ENCODE measurements at places on chromosomes 11 and 22. TPM values are rescaled to one million over a fixed set of nuclear protein-coding genes. Genes with fewer than 3 reads are reported as not detected.

DNA sequence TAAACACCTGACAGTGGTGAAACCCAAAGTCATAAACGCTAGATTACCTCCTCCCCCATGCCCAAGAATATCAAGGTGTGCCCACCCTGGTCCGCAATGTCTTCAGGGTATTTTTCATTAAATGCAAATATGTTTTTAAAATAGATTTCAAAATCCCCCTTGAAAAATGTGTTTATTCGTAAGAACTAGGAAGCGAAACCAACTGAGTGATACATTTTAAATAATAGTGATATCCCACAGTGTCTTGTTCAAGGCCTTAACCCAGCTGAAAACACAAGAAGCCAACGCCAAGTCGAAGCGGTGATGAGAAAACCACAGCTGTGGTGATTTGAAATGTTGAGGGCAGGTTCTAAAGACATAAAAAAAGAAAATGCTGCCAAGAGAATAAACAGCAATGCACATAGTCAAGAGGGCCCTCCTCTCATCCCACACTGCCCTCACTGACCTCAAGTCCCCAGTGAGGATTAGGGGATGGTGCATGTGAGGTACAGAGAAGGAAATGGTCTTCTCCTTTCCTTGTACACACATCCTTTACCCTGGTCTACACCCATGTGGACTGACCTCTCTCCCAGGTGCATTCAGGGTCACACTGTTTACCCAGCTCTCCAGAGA, 25.5 kb downstream of the KCNJ1 start:
- H3K36me3 ChIP-seq, result no peaks in the 10 kb centered on the region
- DNase-seq, result no peak
- no peaks in the 10 kb centered on the region for H3K27me3 ChIP-seq
- no peak overlapping the region for H3K4me3 ChIP-seq
- H3K27ac ChIP-seq, result peak overlapping the region; percentile 67
- peaks cover 31% of the 10 kb centered on the region for H3K4me1 ChIP-seq

DNA sequence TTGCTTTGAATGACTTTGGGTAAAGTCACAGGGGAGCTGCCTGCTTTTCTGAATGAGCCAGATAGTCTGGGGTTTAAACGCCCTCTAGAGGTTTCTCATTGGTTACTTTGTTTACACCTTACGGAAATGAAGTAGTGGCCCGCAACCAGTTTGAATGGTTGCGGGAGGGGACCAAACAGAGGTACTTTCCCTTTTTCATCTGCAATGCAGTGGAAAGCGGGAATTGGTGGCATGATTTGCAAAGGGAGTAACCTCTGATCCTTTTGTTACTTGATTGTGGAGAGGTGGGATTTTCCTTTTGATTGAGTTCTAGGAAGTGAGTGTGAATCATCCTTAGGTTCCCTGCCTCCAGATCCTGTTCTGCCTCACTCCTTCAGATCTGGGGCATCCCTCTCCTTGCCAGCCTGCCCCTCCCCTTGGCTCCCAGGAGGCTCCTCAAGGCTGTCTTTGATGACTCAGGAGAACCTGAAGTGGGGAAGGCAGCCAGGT, 15.9 kb upstream of the GLYATL1 start:
- H3K27ac ChIP-seq, result no peak overlapping the region
- no peaks in the 10 kb centered on the region for H3K36me3 ChIP-seq
- H3K27me3 ChIP-seq, result peaks cover 4% of the 10 kb centered on the region
- no peak for DNase-seq
- H3K4me3 ChIP-seq, result no peak overlapping the region

GRCh38 chr11:68946416-68947090, 34.2 kb downstream of the MRGPRD start:
- no peak overlapping the region for H3K27ac ChIP-seq
- H3K27me3 ChIP-seq, result peaks cover 8% of the 10 kb centered on the region
- no peaks in the 10 kb centered on the region for H3K36me3 ChIP-seq
- DNase-seq, result peak; percentile 35

DNA sequence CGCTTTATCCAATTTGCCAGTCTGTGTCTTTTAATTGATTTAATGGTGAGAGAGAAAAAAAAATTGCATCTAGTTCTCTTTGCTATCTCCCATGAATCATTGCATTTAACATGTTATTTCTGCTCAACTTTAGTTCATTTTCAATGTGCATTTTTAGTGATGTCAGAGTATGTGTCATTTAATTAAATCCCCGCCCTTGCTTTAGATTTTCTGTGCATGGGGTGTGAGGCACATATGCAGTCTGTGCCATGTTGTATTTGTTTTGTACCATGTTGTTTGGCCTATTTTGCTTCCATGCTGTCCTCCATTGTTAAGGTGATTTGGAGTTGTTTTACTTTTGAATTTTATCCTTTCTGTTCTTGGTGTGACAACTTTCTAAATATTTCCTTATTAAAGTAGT, 8.3 kb upstream of the NCR3LG1 start:
- H3K27me3 ChIP-seq, result no peaks in the 10 kb centered on the region
- H3K36me3 ChIP-seq, result no peaks in the 10 kb centered on the region
- no peak overlapping the region for H3K4me3 ChIP-seq

DNA sequence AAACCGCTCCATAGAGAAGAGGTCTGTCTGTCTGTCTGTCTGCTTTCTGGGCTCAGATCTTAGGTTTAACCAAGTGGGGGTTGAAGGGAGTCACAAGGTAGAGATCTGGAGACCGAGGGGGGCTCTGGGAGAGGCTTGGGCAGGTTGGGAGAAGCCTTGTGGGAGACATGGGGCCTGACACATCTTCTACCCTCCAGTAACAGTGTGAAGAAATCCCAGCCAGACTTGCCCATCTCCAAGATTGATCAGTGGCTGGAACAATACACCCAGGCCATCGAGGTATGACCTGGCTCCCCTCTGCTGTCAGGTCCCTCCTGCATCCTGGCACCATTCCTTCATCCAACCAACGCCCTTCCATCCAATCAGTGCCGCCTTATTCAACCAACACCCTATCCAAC, 7.4 kb downstream of the PRR33 start:
- H3K27me3 ChIP-seq, result no peaks in the 10 kb centered on the region
- H3K4me1 ChIP-seq, result peaks cover 30% of the 10 kb centered on the region

- peaks cover 53% of the 10 kb centered on the region for H3K4me1 ChIP-seq
- H3K27me3 ChIP-seq, result no peaks in the 10 kb centered on the region
- no peak overlapping the region for H3K4me3 ChIP-seq
- H3K27ac ChIP-seq, result peak overlapping the region; percentile 2
- no peaks in the 10 kb centered on the region for H3K36me3 ChIP-seq
- no peak for DNase-seq
These were observed 24.4 kb downstream of the SREBF2 start for GRCh38 chr22:41857155-41857859.

- peaks cover 16% of the 10 kb centered on the region for H3K4me1 ChIP-seq
- H3K27me3 ChIP-seq, result no peaks in the 10 kb centered on the region
- H3K36me3 ChIP-seq, result no peaks in the 10 kb centered on the region
- peak overlapping the region; percentile 80 for H3K27ac ChIP-seq
- no peak overlapping the region for H3K4me3 ChIP-seq
These were observed 35.0 kb upstream of the SORL1 start for GRCh38 chr11:121417055-121417551.

DNA sequence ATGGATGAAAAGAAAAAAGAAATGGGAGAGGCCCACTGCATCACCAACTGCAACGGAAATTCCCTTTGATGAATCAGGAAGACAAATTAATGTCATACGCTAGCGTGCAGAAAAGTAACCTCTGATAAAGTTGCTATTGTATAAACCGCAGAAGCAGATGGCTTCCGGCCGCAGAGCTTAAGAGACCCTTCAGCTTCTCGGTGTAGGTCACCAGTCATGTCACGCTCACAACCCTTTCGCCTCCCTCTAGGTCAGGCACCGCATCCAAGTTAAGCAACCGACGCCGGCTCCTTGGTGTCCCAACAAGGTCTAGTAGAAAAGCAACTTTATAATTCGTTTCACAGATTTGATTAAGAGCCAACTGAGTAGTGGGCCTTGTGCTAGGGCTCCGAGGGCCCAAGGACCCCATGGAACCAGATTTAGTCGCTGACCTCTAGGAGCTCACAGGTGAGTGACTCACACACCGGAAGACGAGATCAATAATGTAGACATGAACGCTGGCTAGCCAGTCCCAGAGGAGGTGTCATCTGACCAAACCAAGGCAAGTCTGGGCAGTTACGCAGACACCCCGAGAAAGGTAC, 1.2 kb upstream of the ZFP91 start:
- H3K27ac ChIP-seq, result peak overlapping the region; percentile 99
- H3K4me1 ChIP-seq, result peaks cover 72% of the 10 kb centered on the region
- H3K27me3 ChIP-seq, result no peaks in the 10 kb centered on the region
- H3K4me3 ChIP-seq, result peak overlapping the region; percentile 81

- no peaks in the 10 kb centered on the region for H3K36me3 ChIP-seq
- H3K4me3 ChIP-seq, result peak overlapping the region; percentile 53
- peaks cover 9% of the 10 kb centered on the region for H3K4me1 ChIP-seq
- DNase-seq, result peak; percentile 89
These were observed 991 bp upstream of the OSM start for GRCh38 chr22:30267382-30268302.

- H3K4me3 ChIP-seq, result peak overlapping the region; percentile 47
- DNase-seq, result no peak
- peaks cover 18% of the 10 kb centered on the region for H3K27me3 ChIP-seq
- peaks cover 23% of the 10 kb centered on the region for H3K4me1 ChIP-seq
These were observed 1.7 kb downstream of the ADAMTS15 start for GRCh38 chr11:130449996-130450769.

DNA sequence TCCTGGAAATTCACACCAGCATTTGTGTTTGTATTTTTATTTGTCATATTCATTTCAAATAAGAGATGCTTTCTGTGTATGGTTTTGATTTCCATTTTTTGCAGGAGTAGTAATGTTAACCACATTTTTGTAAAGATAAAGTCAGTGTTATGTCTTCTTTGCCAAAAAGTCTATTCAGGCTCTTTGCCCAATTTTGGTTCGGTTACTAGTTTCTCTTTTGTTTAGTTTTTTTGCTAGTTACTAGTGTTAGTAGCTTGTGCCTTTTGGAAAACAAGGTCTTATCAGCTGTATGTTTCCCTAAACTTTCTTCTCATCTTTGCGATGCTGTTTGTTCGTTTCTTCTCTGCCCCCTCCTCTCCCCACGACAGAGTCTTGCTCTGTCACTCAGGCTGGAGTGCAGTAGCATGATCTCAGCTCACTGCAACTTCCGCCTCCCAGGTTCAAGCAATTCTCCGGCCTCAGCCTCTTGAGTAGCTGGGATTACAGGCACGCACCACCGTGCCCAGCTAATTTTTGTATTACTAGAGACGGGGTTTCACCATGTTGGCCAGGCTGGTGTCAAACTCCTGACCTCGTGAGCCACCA, 112.3 kb upstream of the GRK3 start:
- peaks cover 30% of the 10 kb centered on the region for H3K4me1 ChIP-seq
- no peak for DNase-seq
- H3K27ac ChIP-seq, result peak overlapping the region; percentile 10
- H3K4me3 ChIP-seq, result no peak overlapping the region

DNA sequence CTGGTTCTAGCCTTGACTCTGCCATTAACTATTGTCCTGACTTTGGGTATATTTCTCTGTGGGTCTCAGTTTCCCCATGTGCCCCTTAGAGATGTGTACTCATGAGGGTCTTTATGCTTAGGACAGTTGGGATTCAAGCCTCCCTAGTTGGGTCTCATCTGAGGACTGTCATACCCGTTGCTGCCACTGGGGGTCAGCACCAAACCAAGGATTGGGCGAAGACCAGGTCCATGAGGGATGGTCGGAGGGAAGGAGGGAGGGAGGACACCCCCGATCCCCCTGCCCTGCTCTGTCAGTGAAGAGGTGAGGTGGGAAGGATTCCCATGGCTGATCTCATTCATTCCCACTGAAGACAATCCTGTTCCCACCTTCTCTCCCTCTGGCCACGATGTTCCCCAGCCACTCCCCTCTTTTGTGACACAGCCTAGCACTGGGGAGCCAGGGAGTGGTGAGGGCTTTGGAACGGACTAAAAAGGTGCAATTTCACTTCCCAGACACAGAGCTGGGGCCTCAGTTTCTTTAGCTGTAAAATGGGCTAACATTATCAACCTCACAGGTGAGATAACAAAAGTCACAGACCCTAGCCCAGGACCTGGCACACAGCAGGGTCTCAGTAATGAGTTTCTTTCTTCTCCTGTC, 12.4 kb upstream of the KLHL35 start:
- H3K4me1 ChIP-seq, result peaks cover 3% of the 10 kb centered on the region
- H3K36me3 ChIP-seq, result peaks cover 8% of the 10 kb centered on the region
- no peaks in the 10 kb centered on the region for H3K27me3 ChIP-seq
- peak; percentile 88 for DNase-seq
- H3K27ac ChIP-seq, result no peak overlapping the region
- H3K4me3 ChIP-seq, result no peak overlapping the region

- no peak overlapping the region for H3K27ac ChIP-seq
- DNase-seq, result no peak
- no peaks in the 10 kb centered on the region for H3K36me3 ChIP-seq
- no peaks in the 10 kb centered on the region for H3K27me3 ChIP-seq
- no peak overlapping the region for H3K4me3 ChIP-seq
These were observed 78.1 kb downstream of the SOX6 start for GRCh38 chr11:16278273-16278672.

GRCh38 chr22:32961497-32961896, 96.7 kb downstream of the SYN3 start:
- no peak overlapping the region for H3K27ac ChIP-seq
- H3K36me3 ChIP-seq, result no peaks in the 10 kb centered on the region
- no peaks in the 10 kb centered on the region for H3K27me3 ChIP-seq
- DNase-seq, result no peak
- H3K4me3 ChIP-seq, result no peak overlapping the region

DNA sequence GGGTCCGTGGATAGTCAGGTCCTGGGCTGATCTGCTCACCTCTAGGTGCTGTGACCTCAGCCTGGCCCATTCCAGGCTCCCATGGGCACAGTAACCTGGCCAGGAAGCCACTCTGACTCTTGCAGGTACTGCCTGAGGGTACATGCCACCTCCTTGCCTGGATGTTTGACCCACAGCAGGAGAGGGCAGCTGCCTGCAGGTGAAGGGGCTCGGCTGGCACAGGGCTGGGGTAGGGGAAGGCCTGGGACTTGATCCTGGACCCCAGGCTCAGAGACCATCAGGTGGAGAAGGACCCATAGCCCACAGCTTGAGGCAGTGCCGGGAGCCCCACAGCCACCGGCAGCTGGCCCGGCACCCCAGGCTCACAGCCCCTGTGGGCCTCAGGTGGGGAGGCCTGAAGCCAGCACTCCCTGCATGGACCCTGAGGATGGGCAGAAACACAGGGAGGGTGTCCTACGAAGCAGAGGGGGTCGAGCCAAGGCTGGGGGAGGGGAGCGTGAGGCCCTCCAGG, 2.7 kb downstream of the LRRC56 start:
- H3K4me3 ChIP-seq, result no peak overlapping the region
- peak; percentile 72 for DNase-seq
- H3K27me3 ChIP-seq, result peaks cover 18% of the 10 kb centered on the region
- H3K27ac ChIP-seq, result no peak overlapping the region
- no peaks in the 10 kb centered on the region for H3K36me3 ChIP-seq
- peaks cover 24% of the 10 kb centered on the region for H3K4me1 ChIP-seq

DNA sequence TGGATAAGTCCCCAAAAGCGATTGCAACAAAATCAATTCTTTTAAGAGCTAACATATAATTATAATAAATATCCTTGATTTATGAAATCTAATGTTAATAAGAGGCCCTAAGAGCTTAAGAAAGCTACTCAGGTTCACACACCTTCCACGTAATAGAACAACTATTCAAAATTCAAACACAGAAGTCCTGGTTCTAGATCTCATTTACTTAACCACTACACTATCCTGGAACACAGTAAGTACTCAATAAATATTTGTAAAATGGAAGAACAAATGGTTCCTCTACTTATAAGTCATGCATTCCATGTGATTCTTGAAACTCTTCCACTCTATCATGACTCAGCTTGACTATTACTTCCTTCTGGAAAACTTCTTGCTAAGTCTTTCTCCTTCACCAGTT, 268.2 kb downstream of the FAM181B start:
- no peaks in the 10 kb centered on the region for H3K27me3 ChIP-seq
- no peak for DNase-seq

Gene CALCB
- 0.94 TPM for total RNA-seq

Gene CASP4
- total RNA-seq, result 118 TPM

Gene SCGB2A2
- not detected for total RNA-seq

Gene KRTAP5-1
- not detected for total RNA-seq

Gene UBASH3B
- total RNA-seq, result 68.2 TPM

Gene LIPT2
- 2.3 TPM for total RNA-seq

Measured in spleen (tissue), 13 donors.